ENCODE measurements at places on chromosomes 11 and 22.

- peak overlapping the region; percentile 59 for H3K27ac ChIP-seq
- H3K4me1 ChIP-seq = peaks cover 9% of the 10 kb centered on the region
- H3K27me3 ChIP-seq = no peaks in the 10 kb centered on the region
- peak overlapping the region; percentile 69 for H3K4me3 ChIP-seq
These were observed 540 bp downstream of the PPARA start for GRCh38 chr22:46150655-46151477.

DNA sequence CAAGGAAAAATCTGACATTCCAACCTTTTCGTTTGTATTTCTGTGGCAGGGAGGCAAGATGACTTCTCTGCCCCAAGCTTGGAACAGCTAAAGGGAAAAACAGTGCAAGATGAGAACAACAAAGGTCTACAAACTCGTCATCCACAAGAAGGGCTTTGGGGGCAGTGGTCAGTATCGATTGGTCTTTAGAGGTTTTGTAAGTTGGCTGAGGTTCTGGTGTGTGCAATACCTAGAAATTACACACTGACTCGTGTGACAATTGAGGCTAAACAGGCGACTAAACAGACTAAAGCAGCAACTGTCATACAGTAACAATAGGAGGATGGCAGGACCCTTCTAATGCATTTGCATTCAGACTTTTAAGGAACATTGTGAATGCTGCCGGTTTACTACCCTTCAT, 994 bp downstream of the DEPDC5 start:
- H3K36me3 ChIP-seq = no peaks in the 10 kb centered on the region
- no peak overlapping the region for H3K27ac ChIP-seq
- peaks cover 18% of the 10 kb centered on the region for H3K4me1 ChIP-seq
- H3K27me3 ChIP-seq = no peaks in the 10 kb centered on the region

GRCh38 chr22:49347376-49347775, 480.3 kb downstream of the BRD1 start:
- H3K36me3 ChIP-seq = no peaks in the 10 kb centered on the region
- no peak for DNase-seq
- H3K4me1 ChIP-seq = no peaks in the 10 kb centered on the region
- H3K27me3 ChIP-seq = no peaks in the 10 kb centered on the region
- no peak overlapping the region for H3K27ac ChIP-seq

- DNase-seq = no peak
- H3K4me1 ChIP-seq = no peaks in the 10 kb centered on the region
- no peaks in the 10 kb centered on the region for H3K36me3 ChIP-seq
These were observed 271.4 kb upstream of the NCAM1 start for GRCh38 chr11:112689851-112690250.

DNA sequence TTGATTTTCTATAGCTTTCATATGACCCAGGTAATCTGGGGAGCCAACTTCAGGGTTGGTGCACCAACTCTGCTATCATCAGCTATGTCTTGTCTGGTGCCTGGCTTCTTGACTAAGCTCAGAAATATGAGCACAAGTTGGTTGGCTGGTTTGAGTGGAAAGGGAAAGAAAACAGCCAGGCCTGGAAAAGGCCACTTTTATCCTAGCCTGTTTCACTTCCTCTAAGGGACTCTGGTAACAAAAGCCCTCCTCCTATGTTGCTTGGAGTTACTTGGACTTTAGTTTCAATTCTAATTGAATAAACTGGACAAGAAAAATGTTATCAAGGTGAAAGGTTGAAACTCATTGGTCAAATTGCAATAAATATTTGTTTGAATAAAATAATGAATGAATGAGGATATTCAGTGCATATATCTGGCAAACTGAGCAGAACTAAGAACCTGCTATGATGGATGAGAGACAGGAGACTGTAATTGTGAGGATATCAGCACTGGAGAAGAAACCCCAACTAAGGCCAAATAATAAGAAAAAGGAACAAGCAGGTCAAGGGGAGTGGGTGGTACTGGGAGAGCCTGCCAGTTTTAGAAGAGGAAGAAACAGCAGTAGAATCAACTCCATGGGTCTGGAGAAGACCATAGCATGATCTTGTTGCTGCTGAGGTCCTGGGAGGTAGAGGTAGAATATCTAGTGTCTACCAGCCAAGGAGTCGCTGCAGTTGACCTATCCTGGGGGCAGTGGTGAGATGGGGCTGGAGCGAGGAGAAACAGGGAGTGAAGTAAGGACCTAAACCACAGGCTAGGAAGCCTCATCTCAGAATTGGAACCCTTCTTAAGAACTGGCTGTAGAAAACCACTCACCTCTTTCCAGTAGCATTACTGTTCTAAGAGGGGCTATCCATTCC, 8.2 kb downstream of the ROBO4 start:
- no peaks in the 10 kb centered on the region for H3K4me1 ChIP-seq
- H3K27ac ChIP-seq = no peak overlapping the region
- H3K36me3 ChIP-seq = no peaks in the 10 kb centered on the region
- H3K27me3 ChIP-seq = no peaks in the 10 kb centered on the region

DNA sequence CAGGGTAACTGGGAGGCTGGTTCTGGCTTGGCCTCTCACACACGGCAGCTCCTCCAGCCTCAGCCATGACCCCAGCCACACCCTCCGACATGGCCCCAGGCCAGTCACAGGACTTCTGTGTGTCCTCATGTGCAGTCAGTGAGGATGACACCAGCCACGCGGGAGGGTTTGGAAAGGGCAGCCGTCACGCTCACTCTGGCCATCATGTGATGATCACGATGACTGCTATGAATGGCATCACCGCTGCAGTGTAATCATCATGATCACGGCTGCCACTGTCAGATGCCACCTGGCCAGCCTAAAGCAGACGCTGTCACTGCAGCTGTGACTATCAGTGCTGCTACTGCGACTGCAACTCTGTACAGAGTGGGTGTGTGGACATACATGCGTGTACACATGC, 640.9 kb downstream of the BRD1 start:
- H3K4me3 ChIP-seq = no peak overlapping the region
- no peak overlapping the region for H3K27ac ChIP-seq
- no peaks in the 10 kb centered on the region for H3K4me1 ChIP-seq
- H3K36me3 ChIP-seq = no peaks in the 10 kb centered on the region
- no peaks in the 10 kb centered on the region for H3K27me3 ChIP-seq
- DNase-seq = no peak

GRCh38 chr11:73287400-73288101, 15.4 kb downstream of the P2RY6 start:
- H3K27ac ChIP-seq = no peak overlapping the region
- no peak overlapping the region for H3K4me3 ChIP-seq
- no peak for DNase-seq

DNA sequence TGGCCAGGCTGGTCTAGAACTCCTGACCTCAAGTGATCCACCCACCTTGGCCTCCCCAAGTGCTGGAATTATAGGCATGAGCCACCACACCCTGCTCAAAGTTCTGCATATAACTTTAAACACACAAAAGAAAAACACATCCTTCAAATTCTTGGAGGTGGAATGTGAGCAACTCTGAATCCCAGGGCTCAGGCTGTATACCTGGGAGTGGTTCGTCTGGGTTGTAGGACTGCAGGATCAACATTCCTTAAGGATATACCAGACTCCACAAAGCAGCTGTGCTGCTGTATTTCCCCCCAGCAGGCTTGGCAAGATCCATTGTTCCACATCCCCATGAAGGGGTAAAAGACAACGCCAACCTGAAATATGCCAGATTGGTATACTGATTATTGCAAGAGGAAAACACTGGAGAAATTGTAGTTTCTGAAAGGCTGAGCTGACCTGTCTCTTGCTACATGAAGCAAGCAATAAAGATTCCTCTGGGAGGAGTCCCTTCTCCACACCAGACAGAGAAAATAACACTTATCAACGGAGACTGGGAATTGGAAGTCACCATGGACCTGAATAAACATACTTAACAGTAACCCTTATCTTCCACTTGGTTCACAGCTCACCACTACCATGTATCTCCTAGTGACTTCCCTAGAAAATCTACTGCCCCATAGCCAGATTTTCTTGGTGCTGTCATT, 12.2 kb upstream of the RPS3 start:
- H3K4me1 ChIP-seq = peaks cover 7% of the 10 kb centered on the region
- H3K4me3 ChIP-seq = no peak overlapping the region
- no peak for DNase-seq

DNA sequence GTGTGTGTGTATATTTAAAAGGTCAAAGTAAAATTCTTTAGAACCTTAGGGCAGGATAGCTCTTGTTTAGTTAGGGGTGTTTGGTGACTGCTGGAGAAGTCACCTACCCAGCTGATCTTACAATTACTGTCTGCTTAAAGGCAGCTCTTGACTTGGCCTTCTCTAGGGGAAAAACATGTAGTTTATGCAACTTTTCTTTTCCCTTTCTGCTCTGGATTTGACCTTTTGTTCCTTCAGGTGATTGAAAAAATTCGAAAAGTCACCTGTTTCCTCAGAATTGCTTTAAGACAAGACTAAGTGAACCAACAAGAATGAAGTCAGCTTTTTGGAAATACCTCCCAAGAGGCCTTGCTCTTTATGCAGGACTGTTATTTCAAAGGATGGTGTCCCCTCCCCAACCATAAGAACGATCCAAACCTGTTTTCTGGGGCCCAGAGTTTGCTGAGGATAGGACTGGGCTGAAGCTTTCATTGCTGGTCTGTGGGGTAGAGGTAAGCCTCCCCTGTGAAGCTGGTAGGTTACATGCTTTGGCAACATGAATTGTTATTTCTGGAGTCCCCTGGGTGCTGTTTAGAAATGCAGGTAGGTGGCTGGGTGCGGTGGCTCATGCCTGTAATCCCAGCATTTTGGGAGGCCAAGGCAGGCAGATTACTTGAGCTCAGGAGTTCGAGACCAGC, 111.2 kb downstream of the PTPRJ start:
- H3K36me3 ChIP-seq = no peaks in the 10 kb centered on the region
- no peaks in the 10 kb centered on the region for H3K4me1 ChIP-seq
- H3K4me3 ChIP-seq = no peak overlapping the region

- DNase-seq = no peak
- no peak overlapping the region for H3K4me3 ChIP-seq
- no peak overlapping the region for H3K27ac ChIP-seq
- no peaks in the 10 kb centered on the region for H3K36me3 ChIP-seq
- H3K4me1 ChIP-seq = no peaks in the 10 kb centered on the region
- no peaks in the 10 kb centered on the region for H3K27me3 ChIP-seq
These were observed 178.2 kb downstream of the LRRC4C start for GRCh38 chr11:41281131-41281742.

GRCh38 chr11:123373754-123374621, 56.1 kb upstream of the GRAMD1B start:
- no peak for DNase-seq
- H3K4me1 ChIP-seq = no peaks in the 10 kb centered on the region
- no peaks in the 10 kb centered on the region for H3K27me3 ChIP-seq
- no peak overlapping the region for H3K27ac ChIP-seq
- no peaks in the 10 kb centered on the region for H3K36me3 ChIP-seq
- H3K4me3 ChIP-seq = no peak overlapping the region

GRCh38 chr11:12142176-12142575, 31.8 kb downstream of the MICAL2 start:
- H3K27ac ChIP-seq = no peak overlapping the region
- H3K4me3 ChIP-seq = no peak overlapping the region
- DNase-seq = no peak
- no peaks in the 10 kb centered on the region for H3K27me3 ChIP-seq
- H3K36me3 ChIP-seq = no peaks in the 10 kb centered on the region

GRCh38 chr11:112195951-112196351, 20.6 kb downstream of the BCO2 start:
- no peaks in the 10 kb centered on the region for H3K27me3 ChIP-seq
- H3K27ac ChIP-seq = no peak overlapping the region
- no peaks in the 10 kb centered on the region for H3K4me1 ChIP-seq
- H3K4me3 ChIP-seq = no peak overlapping the region
- H3K36me3 ChIP-seq = no peaks in the 10 kb centered on the region
- no peak for DNase-seq

DNA sequence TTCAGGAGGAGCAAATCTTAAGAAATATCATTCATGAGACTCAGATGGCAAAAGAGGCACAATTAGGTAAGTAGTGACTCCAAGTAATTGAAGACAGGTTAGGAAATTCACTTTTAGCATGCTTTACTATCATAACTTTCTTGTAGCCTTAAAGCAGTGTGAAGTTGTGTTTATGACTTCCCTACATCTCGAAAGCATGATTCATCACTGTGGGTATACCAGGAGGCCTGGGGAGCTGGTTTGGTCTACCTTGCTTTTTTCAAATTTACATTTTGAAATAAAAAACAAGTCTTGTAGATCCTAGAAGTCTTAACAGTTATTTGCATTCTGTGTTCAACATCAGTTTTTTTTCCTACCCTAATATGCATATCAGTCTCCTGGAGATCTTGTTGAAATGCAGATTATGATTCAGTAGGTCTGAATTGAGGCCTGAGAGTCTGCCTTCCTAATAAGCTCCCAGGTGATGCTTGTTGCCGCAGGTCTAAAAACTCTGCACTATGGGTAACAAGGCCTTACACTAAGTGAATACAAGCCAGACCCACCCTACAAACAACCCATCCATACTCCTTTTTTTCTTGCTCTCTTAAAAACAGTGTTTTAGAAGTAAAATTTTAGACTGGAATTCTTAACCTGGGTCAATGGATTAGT, 41.4 kb downstream of the TTC17 start:
- no peaks in the 10 kb centered on the region for H3K4me1 ChIP-seq
- H3K27me3 ChIP-seq = no peaks in the 10 kb centered on the region
- DNase-seq = no peak
- H3K4me3 ChIP-seq = no peak overlapping the region

- H3K4me3 ChIP-seq = no peak overlapping the region
- no peak overlapping the region for H3K27ac ChIP-seq
These were observed 747.8 kb downstream of the BRD1 start for GRCh38 chr22:49079743-49080500.

DNA sequence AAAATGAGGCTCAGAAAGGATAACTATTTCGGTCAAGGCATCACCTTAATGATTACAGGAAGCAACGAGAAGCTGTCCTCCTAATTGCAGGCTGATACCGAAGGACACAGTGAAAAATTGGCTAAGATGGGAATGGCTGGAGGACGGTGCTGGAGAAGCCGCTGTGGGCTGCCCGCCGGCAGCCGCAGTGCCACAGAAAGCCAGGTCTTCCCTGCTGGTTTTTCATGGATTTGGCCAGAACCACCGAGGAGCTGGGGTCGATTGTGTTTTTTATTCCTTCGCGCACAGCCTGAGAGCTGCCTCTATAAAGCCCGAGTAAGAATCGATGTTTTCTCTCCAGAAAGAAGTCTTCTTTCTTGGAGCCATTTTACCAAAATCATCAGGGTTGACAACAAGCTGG, 1484.2 kb downstream of the BRD1 start:
- H3K4me3 ChIP-seq = no peak overlapping the region
- H3K36me3 ChIP-seq = no peaks in the 10 kb centered on the region
- H3K27me3 ChIP-seq = no peaks in the 10 kb centered on the region
- no peak overlapping the region for H3K27ac ChIP-seq
- no peak for DNase-seq
- no peaks in the 10 kb centered on the region for H3K4me1 ChIP-seq

DNA sequence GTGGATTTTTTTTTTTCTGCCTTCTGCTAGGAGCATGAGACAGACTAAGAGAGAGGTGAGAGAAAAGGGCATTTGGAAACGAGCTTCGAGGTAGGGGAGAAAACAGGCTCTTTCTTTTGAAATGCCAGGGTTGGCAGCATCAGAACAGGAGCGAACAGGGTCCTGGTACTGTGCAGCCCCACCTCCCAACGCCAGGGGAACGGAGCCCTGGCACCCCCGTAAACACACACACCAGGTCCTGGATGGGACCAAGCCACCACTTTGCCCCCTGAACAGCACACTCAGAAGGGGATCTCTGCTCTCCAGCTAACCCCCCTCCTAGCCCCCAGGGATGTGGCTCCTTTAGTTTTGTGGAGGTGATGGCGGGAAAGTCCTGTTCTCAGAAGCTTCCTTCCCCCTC, 127.1 kb downstream of the CTTN start:
- H3K27me3 ChIP-seq = no peaks in the 10 kb centered on the region
- H3K4me1 ChIP-seq = no peaks in the 10 kb centered on the region
- no peak overlapping the region for H3K27ac ChIP-seq
- no peak for DNase-seq
- H3K36me3 ChIP-seq = no peaks in the 10 kb centered on the region
- no peak overlapping the region for H3K4me3 ChIP-seq
